ENCODE measurements at places on chromosomes 12 and 14.

- DNase-seq: no peak
These were observed 138.4 kb downstream of the ZFP36L1 start for GRCh38 chr14:68654471-68654941.

GRCh38 chr12:17206553-17206952 is 600.6 kb upstream of the LMO3 start:
- DNase-seq: no peak

DNA sequence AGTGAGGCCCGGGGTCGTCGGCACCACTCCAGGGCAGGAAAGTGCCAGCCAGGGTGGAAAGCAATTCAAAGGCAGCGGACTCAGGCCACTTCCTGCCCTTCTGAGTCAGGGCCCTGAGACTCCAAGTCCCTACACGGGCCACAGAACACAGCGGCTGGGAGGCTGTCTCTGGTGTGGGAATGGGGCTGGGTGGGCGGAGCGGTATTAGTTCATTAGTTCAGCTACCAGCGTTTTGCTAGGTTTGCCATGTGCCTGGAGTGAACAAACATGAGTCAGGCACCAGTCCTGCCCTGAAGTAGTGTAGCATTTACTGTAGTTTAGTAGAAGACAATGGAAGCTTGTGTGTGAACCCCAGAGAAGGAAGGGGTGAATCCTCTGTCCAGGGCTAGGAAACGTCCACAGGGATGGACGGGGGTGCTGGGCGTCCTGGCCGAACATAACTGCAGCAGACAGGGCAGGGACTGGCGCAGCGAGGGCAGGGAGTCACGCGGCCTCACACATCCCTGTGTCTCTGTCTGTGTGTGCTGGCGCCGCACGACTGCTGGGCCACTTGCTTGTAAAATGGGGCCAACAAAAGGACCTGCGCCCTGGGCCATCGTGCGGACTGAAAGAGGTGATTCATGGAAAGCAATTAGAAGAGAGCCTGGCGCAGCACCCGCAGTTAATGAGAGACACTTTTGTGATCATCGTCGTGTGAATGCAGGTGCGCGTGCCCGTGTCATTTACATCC is 186.4 kb upstream of the PRMT8 start:
- DNase-seq: no peak

DNA sequence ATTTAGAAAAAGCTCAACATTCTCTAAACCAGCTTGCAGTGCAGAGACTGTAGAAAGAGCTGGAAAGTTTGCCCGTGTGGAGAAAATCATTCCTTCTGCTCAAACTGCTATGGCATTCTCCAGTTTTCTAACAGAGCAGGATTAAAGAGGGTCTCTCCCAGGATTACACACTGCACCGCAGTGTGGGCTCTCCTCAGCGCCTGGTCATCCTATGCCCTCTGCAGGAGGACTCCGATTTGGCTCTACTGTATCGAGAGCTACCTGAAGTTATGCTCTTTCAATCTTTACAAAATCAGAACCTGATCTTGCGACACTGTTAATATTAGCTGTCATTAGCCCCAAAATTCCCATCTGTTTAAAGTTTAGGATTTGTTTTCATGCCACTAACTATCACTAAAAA is 33.0 kb downstream of the BHLHE41 start:
- DNase-seq: no peak

- no peak for DNase-seq
These were observed 274.4 kb downstream of the LRIG3 start for GRCh38 chr12:58645946-58646345.

- DNase-seq: no peak
These were observed 5.2 kb upstream of the C12orf56 start for GRCh38 chr12:64395739-64396138.

DNA sequence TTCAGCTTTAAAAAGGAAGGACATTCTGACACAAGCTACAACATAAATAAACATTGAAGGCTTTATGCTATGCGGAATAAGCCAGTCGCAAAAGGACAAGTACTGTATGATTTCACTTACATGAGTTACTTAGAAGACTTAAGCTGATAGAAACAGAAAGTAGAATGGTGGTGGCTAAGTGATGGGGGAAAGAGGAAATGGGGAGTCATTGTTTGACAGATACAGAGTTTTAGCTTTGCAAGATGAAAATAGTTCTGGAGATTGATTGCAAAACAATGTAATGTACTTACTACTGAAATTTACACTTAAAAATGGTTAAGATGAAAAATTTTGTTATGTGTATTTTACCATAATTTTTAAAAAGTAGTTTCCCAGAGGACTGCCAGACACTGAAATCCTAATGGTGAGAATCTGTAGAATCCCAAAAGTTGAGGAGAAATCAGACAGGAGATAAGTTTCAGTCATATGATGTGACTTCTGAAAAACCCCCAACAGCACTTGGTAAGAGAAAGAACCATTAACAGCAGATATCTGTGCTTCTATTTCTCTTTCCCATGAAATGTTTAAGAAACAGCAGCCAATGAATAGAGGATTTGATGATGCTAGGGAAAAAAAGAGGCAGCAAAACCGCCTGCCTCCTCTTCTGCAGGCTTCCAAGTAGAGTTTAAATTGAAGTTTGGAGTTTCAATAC is 16.6 kb upstream of the CLEC2A start:
- no peak for DNase-seq

GRCh38 chr12:62471734-62472133 is 5.1 kb downstream of the MON2 start:
- no peak for DNase-seq

DNA sequence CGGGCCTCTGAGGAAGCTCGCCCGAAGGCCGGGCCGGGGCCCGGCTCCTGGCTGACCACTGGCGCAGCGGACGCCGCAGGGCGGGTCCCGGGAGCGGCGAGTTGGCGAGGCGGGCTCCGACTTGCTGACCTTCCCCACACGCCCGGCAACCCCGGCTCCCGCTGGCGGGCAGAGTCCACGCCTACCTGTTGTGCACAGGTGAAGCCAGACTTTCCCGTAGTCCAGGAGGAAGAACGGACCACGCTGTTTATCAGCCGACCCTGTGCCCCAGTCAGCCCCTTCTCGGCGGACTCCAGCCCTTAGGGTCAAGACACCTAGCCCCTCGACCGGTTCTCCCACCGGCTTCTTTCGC is 407 bp downstream of the HEATR5A start:
- peak; percentile 25 for DNase-seq

DNA sequence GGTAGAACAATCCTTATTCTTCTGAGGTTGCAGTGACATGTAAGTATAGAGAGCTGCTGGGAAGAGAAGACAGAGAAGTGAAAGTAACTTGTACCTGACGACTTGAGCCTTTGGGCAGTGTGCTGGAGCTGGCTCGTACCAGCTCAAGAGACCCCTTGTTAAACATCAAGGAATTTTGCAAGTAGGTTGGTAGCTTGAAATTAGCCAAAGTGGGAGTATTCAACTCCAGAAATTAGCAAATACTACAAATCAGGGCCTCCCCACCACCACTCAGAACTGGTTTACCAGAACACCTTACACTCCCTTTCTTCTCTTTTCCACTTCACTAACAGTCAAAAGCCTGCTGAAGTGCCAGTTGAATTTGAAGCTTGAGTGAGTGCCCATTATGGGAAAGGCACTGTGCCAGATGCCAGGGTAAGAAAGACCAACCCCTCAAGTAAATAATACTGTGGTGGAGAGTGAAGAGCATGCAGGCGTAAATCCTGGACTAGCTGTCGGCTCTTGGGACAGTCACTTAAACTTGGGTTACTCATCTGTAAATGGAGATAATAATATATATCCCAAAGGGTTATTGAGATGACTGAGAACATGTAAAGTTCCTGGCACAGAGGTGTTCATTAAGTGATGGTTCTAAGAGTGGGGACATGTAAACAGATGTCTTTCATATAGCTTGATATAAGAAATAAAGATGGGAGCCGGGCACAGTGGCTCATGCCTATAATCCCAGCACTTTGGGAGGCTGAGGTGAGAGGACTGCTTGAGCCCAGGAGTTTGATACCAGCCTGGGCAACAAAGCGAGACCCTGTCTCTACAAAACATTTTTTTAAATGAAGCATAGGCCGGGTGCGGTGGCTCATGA is 27.0 kb upstream of the EID3 start:
- DNase-seq: no peak

DNA sequence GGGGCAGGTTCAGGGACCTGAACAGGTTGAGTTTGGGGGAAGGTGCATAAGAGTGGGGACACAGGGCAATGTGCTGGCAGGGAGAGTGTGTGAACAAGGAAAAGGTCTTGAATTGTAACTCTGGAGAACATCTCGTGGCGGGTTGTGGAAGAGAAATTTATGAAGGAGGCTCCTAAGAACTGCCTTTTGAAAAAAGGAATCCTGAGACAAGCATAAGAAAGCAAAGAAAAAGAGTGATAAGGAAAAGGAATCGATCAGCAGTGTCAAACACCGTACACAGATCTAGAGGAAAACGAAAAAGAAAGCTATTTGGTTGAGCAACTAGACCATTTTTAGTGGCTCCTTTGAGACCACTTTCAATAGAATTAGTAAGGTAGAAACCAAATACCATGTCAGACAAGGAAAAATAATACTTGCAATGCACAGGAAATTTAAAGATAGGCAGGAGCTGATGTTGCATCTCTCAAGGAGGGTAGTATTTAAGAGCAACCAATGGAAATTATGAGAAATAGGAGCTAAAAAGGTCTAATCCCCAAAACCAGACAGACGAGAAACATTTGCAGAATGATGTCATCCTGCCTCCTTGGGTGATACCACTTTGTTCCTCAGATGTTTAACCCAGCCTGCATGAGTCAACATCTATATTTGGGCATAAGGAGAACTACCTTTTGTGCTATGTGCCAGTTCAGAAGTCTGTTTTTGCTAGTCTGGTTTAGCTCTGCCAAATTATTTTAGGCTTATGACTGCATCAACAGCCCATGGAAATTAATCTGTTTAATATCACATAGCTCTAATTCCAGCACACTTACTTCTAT is 64.5 kb upstream of the STK38L start:
- no peak for DNase-seq

DNA sequence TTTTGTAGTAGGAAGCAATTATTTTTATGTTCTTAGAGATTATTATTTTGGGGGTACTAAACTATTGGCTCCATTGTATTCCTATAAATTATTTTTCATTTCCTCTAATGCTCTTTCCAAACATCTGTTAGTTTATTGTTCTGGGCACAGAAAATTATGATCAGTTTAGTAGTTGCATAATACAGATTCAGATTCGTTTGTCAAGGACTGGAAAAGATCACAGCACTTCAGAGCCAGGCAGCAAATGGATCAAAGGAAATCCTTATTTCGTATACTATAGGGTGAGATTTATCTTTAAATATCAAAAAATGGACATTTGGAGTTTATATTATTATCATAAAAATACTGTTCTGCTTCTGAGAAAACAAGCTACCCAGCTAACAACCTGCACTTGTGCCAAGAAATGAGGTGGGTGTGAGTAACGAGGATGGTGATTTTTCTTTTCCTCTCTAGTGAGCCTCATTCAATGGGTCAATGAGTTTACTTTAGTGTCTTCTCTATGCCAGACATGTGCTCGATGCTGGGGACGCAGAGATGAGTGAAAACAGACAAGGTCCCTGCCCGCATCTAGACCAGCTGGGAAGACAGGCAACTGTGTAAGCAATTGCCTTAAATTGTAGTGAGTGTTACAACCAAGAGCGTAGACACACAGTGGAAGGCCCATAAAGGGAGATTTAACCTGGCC is 208.6 kb upstream of the PLXNC1 start:
- no peak for DNase-seq

GRCh38 chr14:92658684-92659083 is 89.7 kb downstream of the LGMN start:
- DNase-seq: no peak

- DNase-seq: no peak
These were observed 62.5 kb downstream of the ZFP36L1 start for GRCh38 chr14:68730348-68730747.

DNA sequence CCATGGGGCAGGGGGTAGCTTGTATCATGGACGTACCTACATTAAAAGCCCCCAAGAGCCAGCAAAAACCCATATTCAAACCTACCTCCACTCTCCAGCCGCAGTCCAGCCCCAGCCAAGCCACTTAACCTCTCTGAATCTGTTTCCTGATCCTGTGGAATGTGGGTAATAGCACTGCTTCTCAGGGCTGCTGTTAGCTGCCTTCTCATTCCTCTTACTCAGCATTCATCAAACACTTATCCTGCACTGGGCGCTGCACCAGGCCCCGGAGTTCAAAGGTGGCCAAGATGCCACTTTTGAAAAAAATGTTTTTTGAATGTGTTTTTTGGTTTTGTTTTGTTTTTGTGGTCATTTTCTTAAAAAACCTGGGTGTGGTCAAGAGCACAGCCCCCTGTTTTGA is 237.4 kb downstream of the CHST11 start:
- no peak for DNase-seq

DNA sequence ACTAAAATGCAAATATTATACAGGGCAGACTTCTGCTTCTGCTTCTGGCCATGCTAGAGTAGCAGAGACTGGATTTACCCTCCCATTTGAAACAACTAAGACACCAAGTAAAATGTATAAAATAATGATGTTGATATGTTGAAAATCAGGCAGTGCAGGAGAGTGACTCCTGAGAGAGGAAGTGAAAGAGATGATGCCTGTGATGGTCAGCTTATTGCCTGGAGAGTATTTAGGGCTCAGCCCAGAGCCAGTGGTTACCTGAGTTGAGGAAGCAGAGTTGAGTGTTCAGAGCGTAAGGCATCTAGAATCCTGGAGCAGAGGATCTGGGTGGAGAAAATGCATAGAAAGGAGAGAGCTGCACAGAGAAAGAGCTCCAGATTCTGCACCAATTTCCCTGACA is 131.8 kb upstream of the C14orf180 start:
- DNase-seq: no peak

All from cortex of kidney (tissue), 1 donor.